Astrocyte (in vitro differentiated cells and primary cell): ENCODE measurements at places on chromosomes 2 and 18. TPM values are rescaled to one million over a fixed set of nuclear protein-coding genes. Genes with fewer than 3 reads are reported as not detected.

DNA sequence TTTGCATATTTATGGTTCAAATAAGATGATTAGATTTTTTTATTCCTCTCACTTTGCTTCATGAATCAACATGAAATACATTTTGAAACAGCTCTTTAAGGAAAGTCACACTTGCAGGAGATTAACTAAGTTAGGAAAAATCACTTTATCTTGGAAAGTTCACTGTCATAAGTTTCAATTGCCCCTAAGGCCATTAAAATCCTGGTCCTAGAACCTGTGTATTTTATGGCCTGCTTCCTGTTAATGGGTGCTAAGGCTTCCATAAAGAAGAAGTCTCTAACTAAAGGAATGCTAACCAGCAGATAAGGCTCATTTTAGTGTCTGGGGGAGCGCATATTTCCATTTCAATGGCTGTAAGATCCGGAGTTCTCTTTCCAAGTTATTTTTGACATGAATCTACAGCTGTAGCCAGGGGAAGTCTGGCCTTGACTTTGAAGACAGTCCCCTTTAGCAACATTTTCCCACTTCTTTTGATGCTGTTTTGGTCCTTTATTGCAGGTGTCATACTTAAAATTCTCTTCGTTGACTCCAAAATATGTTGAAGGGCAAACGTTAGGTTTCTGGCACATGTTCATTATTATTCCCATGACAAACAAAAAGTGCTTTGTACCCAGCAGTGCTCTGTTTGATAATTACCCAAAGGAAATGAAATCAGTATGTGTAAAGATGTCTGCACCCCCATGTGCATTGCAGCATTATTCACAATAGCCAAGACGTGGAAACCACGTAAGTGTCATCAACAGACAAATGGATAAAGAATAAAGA lies 34.4 kb upstream of the SH3BP4 start:
- no peaks in the 10 kb centered on the region for H3K27me3 ChIP-seq
- DNase-seq: peak; percentile 48
- no peaks in the 10 kb centered on the region for H3K36me3 ChIP-seq
- H3K4me1 ChIP-seq: no peaks in the 10 kb centered on the region
- H3K27ac ChIP-seq: no peak overlapping the region
- no peak overlapping the region for H3K4me3 ChIP-seq

DNA sequence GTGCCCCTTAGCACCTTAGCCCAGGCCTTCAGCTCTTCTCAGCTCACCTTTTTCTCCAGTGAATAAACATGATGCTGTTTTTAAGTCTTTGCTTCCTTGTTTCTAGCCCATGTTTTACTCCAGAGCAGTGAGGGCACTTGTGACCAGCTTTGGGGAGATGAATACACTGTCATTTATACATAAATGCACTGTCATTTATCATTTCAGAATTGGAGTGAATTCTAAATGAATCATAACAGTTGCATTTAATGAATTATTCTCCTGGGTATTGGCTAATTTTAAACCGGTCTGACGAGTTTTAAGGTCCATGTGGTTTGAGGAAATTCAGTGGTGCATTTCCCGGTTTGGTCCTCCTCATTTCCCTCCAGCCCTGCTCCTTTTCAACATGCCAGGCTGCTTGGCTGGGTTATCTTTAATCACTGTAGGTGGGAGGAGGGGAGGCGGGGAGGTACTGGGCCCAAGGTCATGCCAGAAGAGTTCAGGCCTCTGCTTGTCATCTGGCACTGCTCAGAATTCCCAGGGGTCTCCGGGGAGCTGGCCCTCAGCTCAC lies 23.9 kb downstream of the PRKCE start:
- no peaks in the 10 kb centered on the region for H3K36me3 ChIP-seq
- no peak overlapping the region for H3K27ac ChIP-seq
- H3K4me1 ChIP-seq: no peaks in the 10 kb centered on the region

GRCh38 chr2:142893241-142893640 lies 15.8 kb downstream of the KYNU start:
- H3K4me3 ChIP-seq: no peak overlapping the region
- H3K4me1 ChIP-seq: no peaks in the 10 kb centered on the region
- no peaks in the 10 kb centered on the region for H3K36me3 ChIP-seq
- H3K27me3 ChIP-seq: no peaks in the 10 kb centered on the region

TCF23 gene
- not detected in 2 replicates for total RNA-seq

DNA sequence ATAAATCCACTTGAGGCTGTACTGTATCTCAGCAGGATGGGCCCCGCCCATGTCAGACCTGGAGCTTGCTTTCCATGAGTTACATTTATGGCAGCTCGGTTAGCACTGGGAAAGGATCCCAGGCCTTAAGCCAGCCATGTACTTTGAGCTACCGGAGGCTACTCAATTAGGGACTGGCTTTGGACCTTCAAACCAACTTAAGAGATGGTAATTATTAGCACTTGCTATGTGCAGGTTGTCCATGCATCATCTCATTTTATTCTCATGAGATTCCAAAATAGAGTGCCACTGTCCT lies 64.4 kb downstream of the ACTR2 start:
- peaks cover 2% of the 10 kb centered on the region for H3K27me3 ChIP-seq
- no peaks in the 10 kb centered on the region for H3K36me3 ChIP-seq
- H3K4me1 ChIP-seq: no peaks in the 10 kb centered on the region
- H3K27ac ChIP-seq: no peak overlapping the region
- DNase-seq: no peak
- H3K4me3 ChIP-seq: no peak overlapping the region

- peak; percentile 86 for DNase-seq
- no peaks in the 10 kb centered on the region for H3K27me3 ChIP-seq
- H3K36me3 ChIP-seq: no peaks in the 10 kb centered on the region
- H3K4me3 ChIP-seq: no peak overlapping the region
- peak overlapping the region; percentile 42 for H3K27ac ChIP-seq
- H3K4me1 ChIP-seq: peaks cover 5% of the 10 kb centered on the region
Observed at GRCh38 chr2:188475945-188476344, 184.3 kb downstream of the GULP1 start.

GRCh38 chr2:179925713-179926112 lies 64.3 kb upstream of the ZNF385B start:
- no peaks in the 10 kb centered on the region for H3K27me3 ChIP-seq
- no peaks in the 10 kb centered on the region for H3K4me1 ChIP-seq
- H3K4me3 ChIP-seq: no peak overlapping the region
- H3K36me3 ChIP-seq: no peaks in the 10 kb centered on the region

SNED1 gene
- total RNA-seq: 0.23 and 0.48 TPM in 2 replicates

GRCh38 chr2:46866770-46867246 lies 48.8 kb downstream of the MCFD2 start:
- H3K4me3 ChIP-seq: no peak overlapping the region
- H3K27ac ChIP-seq: no peak overlapping the region
- no peak for DNase-seq
- no peaks in the 10 kb centered on the region for H3K27me3 ChIP-seq
- H3K36me3 ChIP-seq: no peaks in the 10 kb centered on the region

DNA sequence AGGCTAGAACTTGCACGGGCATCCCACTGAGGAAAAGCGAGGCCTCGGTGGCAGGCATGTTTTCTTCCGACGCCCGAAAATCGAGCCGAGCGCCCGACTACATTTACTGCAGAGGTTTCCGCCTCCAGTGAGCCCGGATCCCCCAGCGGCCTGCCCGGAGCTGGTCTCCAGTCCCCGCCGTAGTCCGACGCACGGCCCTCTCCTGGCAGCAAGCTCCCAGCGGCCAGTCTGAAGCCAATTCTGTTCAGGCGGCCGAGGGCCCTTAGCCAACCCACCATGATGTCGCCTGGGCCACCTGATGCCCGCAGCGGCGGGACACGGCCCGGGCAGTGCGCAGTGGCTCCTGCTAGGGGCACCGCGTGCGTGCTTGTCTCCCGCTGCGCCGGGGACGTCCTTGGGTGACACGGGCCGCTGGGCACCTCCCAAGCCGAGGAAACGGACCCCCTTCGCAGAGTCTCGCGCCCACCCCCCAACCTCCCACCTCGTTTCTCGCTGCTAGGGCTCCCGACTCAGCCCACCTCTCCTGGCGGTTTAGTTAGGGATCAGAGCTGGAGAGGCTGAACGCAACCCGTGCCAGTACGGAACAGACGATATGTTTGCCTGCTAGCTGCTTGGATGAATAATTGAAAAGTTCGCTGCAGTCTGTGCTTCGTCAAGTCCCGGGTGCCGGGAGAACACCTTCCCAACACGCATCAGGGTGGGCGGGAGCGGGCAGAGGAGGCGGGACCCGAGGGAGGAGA lies 5.3 kb downstream of the ONECUT2 start:
- no peak overlapping the region for H3K4me3 ChIP-seq
- DNase-seq: no peak
- peaks cover 85% of the 10 kb centered on the region for H3K27me3 ChIP-seq
- H3K36me3 ChIP-seq: no peaks in the 10 kb centered on the region

PRSS56 gene
- not detected in 2 replicates for total RNA-seq

ANKAR gene
- 3.1 and 3.6 TPM in 2 replicates for total RNA-seq

SULT6B1 gene
- total RNA-seq: not detected in 2 replicates

GRCh38 chr2:197626965-197627625 lies 48.3 kb downstream of the RFTN2 start:
- no peak for DNase-seq
- H3K36me3 ChIP-seq: no peaks in the 10 kb centered on the region
- H3K27ac ChIP-seq: no peak overlapping the region
- H3K4me1 ChIP-seq: no peaks in the 10 kb centered on the region

CHRNG gene
- not detected in 2 replicates for total RNA-seq

GRCh38 chr2:192544371-192544955 lies 349.7 kb upstream of the TMEFF2 start:
- H3K4me1 ChIP-seq: peaks cover 5% of the 10 kb centered on the region
- no peaks in the 10 kb centered on the region for H3K36me3 ChIP-seq
- peak overlapping the region; percentile 24 for H3K27ac ChIP-seq
- DNase-seq: peak; percentile 77
- no peak overlapping the region for H3K4me3 ChIP-seq

- H3K36me3 ChIP-seq: no peaks in the 10 kb centered on the region
- no peak overlapping the region for H3K27ac ChIP-seq
- DNase-seq: no peak
- H3K4me3 ChIP-seq: no peak overlapping the region
Observed at GRCh38 chr2:140108706-140109475, 1328.7 kb upstream of the NXPH2 start.

DNA sequence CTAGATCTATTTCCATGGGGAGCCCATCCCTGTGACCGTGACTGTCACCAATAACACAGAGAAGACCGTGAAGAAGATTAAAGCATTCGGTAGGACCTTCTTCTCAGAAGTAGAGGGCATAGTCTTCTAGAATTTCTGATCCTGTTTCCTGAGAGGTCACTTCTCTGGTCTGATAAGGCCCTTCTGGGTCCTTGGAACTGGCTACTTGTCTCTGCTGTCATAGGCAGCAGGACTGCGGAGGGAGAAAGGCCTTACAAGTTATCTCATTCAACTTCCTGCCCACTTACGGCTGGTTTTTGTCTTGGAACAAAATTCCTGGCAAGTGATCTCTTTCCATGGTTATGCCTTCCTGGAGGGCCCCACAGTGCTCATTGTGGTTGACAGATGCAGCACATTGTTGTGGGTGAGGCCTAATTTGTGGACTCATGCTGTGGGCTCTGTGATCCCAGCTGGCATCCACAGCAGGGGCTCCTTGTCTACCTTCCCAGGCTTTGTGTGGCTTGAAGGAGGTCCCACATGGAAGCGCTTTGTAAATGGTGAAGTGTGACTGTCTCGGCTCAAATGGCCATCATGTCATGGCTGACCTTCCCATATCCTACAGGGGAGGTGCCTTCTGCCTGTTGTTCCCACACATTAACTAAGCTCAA lies 22.0 kb downstream of the SAG start:
- H3K27me3 ChIP-seq: peaks cover 3% of the 10 kb centered on the region
- H3K4me1 ChIP-seq: peaks cover 7% of the 10 kb centered on the region
- H3K4me3 ChIP-seq: no peak overlapping the region
- peak; percentile 39 for DNase-seq
- H3K36me3 ChIP-seq: no peaks in the 10 kb centered on the region

GRCh38 chr18:44828080-44828479 lies 147.4 kb downstream of the SETBP1 start:
- no peak for DNase-seq
- no peaks in the 10 kb centered on the region for H3K27me3 ChIP-seq
- no peak overlapping the region for H3K27ac ChIP-seq
- no peaks in the 10 kb centered on the region for H3K36me3 ChIP-seq

DNA sequence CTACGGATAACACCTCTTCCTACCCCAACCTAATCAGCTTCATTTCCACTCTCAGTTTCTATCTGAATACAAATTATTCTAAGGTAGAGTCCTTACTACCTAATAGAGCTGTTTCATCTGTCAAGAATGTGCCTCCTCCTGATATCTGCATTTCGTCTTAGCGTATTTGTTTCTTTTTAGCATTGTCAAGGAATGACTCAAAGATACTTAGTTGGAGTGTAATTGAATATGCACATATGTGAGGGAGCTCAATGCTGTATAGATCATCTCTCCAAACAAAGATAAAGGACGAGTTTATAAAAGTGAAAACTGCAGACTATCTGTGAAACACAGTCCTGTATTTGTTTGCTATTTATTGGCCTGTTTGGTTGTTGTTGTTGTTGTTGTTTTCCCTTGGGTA lies 2059.4 kb upstream of the CELF4 start:
- H3K4me3 ChIP-seq: no peak overlapping the region
- peak; percentile 80 for DNase-seq
- peak overlapping the region; percentile 22 for H3K27ac ChIP-seq
- H3K36me3 ChIP-seq: no peaks in the 10 kb centered on the region
- no peaks in the 10 kb centered on the region for H3K27me3 ChIP-seq
- peaks cover 5% of the 10 kb centered on the region for H3K4me1 ChIP-seq

CACNB4 gene
- 1.8 and 2.9 TPM in 2 replicates for total RNA-seq

DNA sequence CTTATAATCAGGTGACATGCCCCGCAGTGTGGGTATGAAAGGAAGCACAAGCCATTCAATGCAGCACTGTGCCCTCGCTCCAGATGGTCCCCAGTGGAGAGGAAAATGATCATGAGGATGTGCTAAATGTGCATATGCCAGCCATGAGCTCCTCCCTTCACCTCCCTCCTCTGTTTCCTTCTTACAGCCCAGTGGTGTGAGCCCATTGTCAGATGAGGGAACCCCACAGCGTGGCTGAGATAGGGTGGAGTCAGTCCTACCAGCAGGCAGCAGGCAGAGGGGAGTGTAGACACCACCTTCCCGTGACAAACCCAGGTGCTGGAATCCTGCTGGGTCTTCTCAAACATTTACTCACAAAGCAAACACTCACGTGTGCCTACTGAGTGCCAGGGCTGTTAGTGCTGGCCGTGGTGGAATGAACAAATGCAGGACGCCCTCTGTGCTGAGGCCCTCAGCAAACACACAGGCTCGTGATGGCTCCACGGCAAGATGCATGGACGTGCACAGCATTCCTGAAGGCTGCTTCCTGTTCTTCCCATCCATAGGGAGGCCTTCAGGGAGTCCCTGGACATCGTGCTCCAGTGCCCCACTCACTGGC lies 181.7 kb upstream of the TPO start:
- no peaks in the 10 kb centered on the region for H3K27me3 ChIP-seq
- no peak for DNase-seq
- no peak overlapping the region for H3K4me3 ChIP-seq
- no peak overlapping the region for H3K27ac ChIP-seq

GRCh38 chr2:27921880-27922547 lies 31.5 kb downstream of the BABAM2 start:
- H3K27me3 ChIP-seq: no peaks in the 10 kb centered on the region
- H3K36me3 ChIP-seq: no peaks in the 10 kb centered on the region
- DNase-seq: no peak
- no peak overlapping the region for H3K27ac ChIP-seq

GRCh38 chr2:142065156-142065555 lies 65.7 kb downstream of the LRP1B start:
- H3K27ac ChIP-seq: no peak overlapping the region
- H3K4me3 ChIP-seq: no peak overlapping the region
- H3K36me3 ChIP-seq: no peaks in the 10 kb centered on the region
- no peaks in the 10 kb centered on the region for H3K4me1 ChIP-seq
- no peaks in the 10 kb centered on the region for H3K27me3 ChIP-seq
